ENCODE measurements at places on chromosomes 4 and X. TPM values are rescaled to one million over a fixed set of nuclear protein-coding genes. Genes with fewer than 3 reads are reported as not detected.

DNA sequence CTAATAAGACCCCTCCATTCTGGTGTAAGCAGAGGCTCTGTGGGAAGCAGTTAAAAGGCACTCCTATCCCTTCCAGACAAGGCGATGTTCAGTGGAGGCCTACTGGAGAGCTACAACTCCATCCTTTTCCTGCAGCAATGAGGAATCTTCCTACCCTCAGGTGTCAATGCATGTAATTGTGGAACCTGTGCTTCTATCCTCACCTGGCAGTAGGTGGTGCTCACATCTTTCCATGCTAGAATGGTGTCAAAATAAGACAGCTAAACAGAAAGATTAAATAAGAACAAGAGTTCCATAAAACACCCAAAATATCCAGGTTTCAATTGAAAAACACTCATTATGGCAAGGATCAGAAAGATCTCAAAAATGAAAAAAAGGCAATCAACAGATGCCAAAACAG lies 224.6 kb downstream of the IL15 start:
- DNase-seq, result no peak

The GRIA3 gene
- 9.7 TPM for total RNA-seq

The ARHGAP36 gene
- 0.27 TPM for total RNA-seq

- no peak for DNase-seq
Measured at GRCh38 chrX:39946822-39947221, 150.9 kb downstream of the BCOR start.

The WNK3 gene
- 19.7 TPM for total RNA-seq

DNA sequence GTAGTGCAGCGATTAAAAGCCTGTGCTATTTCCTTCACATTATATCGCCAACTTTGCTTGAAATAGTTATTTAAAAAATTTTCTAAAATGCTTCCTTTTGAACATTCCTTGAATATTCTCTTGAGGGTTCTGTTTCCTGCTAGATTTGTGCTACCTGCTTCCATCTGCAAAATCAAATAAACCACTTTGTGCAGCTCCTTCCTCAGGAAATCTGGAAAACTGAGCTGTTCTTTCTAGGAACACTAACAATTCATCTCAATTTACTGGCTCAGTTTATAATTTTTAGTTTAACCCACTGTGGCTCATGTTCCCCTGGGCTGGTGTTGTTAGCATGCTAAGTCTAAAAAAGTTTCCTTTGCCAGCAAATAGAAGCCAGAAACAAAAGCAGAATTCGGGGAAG lies 88.1 kb upstream of the LCORL start:
- no peak for DNase-seq

DNA sequence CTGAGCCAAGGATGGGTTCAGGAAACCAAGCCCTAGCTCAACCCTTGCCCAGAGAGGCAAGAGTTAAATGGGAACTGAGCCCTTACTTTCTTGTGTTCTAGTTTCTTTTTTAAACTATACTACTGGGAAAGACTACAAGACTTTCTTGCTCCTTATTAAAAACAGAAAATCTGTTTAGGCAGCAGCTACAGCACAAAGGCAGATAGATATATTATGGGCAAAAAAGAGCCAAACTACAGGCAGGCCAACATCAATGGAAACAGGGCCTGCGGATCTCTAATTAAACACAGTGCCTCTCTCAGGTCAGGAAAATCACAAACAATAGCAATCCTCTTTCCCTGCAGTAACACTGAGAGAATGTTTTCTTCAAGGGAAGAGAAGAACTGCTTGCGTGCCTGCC lies 226.0 kb downstream of the LDB2 start:
- no peak for DNase-seq

- DNase-seq, result no peak
Measured at GRCh38 chr4:122636697-122637096, 15.8 kb upstream of the IL21 start.

DNA sequence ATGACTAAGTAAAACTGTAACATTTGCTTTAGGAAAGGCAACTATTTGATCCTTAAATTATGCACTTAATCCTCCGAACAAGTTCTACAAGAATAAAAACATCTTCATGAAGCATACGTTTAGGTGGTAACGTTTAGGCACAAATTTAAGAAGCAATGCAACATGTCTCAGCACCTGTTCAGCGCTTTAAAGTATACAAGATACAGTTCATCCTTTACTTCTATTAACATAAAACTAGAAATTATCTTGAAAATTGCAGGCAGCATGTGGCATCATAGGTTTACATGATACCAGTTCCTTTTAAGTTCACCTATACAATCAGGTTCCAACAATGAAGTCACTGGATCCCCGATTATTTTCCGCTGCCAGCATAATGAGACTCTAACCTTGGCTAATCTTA lies 1.5 kb downstream of the PLA2G12A start:
- no peak for DNase-seq

- no peak for DNase-seq
Measured at GRCh38 chr4:159899596-159899995, 796.7 kb downstream of the RAPGEF2 start.

- no peak for DNase-seq
Measured at GRCh38 chr4:94373752-94374151, 31.1 kb upstream of the HPGDS start.

- DNase-seq, result no peak
Measured at GRCh38 chrX:149497626-149498025, 7.5 kb downstream of the IDS start.

GRCh38 chr4:132530861-132531260 lies 618.2 kb upstream of the PCDH10 start:
- no peak for DNase-seq

The DCAF4L1 gene
- total RNA-seq, result 0.17 TPM

- DNase-seq, result no peak
Measured at GRCh38 chrX:17537723-17538243, 162.8 kb downstream of the NHS start.

Data from glutamatergic neuron (in vitro differentiated cells).